Urinary bladder (tissue), 4 donors: ENCODE measurements at places on chromosomes 3 and 15. TPM values are rescaled to one million over a fixed set of nuclear protein-coding genes. Genes with fewer than 3 reads are reported as not detected.

- DNase-seq: peak; percentile 28
Measured at GRCh38 chr15:68487087-68487843, 55.3 kb upstream of the ITGA11 start.

DNA sequence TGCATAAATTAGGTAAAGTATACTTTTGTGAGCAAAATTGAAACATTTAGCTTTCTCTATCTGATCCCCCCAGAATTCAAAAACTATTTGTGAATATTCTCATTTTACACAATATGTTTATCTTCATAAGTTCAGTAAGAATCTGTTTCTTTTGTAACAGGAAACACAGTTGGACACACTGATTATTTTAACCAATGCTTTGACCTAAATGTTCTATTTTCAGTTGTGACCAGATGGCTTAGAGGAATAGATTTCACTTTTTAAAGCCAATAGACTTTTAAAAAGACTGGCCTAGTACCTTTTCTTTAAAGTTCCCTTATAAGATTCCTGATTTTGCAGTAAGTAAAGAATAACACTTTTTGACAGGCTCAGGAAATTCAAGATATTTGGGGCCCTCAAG, 74.0 kb upstream of the STRIT1 start:
- no peak for DNase-seq

DNA sequence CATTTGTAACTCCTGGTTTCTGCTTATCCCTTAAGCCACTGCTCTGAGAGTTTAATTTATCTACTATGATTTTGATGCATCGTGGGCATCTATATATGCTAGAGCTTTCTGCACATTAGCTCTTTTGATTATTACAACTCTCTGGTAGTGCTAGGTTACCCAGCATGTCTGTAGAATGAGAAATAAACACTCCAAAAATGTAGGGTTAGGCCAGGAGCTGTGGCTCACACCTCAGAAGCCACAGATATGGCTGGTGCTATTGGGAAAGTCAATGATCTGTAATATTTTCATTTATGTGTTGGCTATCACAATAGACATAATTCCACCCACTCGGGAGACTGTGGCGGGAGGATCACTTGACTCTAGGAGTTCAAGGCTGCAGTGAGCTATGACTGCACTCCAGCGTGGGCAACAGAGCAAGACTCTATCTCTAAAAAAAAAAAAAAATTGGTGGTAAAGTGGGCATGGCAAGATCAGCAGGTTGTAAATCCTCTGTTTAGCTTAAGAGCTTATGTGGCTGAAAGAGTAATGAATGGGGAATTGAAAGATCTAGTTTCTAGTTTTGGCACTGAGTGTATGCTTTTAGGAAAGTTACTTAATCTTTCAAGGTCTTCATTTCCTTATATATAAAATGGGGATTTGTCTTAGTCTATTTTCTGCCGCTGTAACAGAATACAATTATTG, 6.3 kb downstream of the TIGIT start:
- no peak for DNase-seq

- DNase-seq: no peak
Measured at GRCh38 chr15:21261965-21262850, 178.1 kb downstream of the POTEB3 start.

- no peak for DNase-seq
Measured at GRCh38 chr15:45646220-45646619, 11.4 kb downstream of the SQOR start.

TEX55 gene
- polyA plus RNA-seq: not detected

DNA sequence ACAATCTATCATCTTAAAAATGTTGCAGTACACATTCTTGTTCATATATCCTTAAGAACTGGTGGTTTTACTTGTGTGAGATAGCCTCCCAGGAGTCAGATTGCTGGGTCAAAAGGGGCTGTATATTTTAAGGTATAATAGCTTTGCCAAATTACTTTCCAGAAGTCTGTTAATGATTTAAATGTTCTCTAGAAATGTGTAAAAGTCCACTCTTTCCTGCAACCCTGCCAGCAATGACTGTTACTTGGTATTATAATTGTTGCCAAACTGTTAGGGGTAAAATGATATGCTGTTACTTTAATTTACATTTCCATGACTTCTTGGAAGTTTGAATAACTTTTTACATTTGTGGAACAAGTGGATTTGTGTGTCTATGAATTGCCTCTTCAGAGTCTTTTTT, 170.8 kb downstream of the SLC9A9 start:
- DNase-seq: no peak

DNA sequence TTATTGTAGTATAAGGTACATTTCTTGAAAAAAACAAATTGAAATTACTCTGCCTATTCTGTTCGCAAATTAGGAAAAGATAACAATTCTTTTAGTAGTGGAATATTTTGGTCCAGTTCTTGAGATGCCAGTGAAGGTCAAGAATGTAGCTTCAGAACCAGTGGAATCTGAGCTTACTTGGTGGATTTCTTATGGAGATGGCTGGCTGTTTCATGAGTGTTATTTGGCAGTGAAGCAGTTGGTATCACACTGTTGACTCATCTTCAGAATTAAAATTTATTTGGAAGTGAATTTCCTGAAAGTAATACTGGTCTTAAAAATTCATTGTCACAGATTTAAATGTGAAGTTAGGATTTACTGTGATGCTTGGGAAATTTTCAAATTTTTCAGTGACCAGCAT, 19.1 kb downstream of the RNF13 start:
- no peak for DNase-seq

DNA sequence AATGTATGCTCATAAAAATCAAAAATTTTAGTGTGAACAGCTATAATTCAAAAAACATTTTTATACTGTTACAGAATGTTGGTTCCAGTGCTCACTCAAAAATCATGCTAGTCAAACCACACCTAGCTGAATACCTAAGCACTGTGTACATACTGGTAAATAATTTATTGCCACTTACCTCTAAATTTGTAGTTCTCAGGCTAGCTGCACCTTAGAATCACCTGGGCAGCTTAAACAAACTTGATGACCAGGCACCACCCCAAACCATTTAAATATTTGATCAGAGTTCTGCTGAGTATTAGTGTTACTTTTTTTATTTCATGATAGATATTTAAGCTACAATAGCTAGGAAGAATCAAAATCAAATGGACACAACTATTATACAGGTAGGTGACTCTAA, 32.3 kb upstream of the TMCO5A start:
- DNase-seq: no peak

- DNase-seq: no peak
Measured at GRCh38 chr3:197737319-197737649, 580 bp upstream of the RUBCN start.

GOLGA8K gene
- 0.22 TPM for polyA plus RNA-seq

GRCh38 chr15:35674873-35675781, 129.2 kb upstream of the DPH6 start:
- DNase-seq: no peak

DNA sequence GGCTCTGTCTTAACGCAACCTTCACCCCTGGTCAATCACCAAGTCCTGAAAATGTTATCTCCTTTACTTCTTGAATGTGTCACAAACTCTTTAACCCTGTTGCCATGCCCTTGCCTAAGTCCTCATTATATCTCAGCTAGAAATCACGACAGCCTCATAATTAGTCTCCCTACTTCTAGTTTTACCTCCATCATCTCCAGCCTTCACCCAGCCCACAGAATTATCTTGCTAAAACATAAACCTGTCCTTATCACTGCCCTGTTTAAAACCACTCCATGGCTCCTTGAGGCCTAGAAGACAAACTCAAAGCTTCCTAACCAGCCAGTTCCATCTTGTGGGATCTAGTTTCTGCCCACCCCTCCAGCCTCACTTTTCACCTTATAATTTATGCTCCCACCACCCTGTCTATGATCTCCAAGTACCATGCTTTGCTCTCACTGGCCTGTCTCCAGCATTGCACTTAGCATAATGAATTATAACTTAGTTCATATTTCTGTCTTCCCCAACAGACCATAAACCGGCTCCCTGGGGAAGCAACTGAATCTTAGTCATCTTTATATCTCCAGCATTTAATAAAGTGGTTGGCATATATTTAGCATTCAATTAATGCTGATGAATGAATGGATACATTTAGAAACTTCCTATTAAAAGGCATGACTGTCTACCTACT, 39.2 kb downstream of the GPR176 start:
- no peak for DNase-seq

CLDN16 gene
- 0.16 TPM for polyA plus RNA-seq

DNASE1L3 gene
- 5.4 TPM for polyA plus RNA-seq

DNA sequence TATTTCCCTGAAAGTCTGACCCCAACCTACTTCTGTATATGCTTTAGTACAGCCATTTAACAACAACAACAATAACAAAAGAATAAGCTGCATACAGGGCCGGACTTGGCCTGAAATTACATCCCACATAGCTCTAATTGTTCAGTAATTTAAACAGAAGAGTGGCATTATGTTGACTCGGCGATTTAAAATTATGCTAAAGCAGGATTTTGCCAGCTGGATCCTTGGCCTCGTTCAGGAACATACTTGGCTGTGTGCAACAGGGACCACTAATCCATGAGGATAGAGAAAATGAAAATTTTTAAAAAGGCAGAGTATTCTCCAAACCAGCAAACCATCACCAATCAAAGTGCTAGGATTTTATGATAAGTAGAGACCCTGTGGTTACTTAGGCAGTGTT, 433.1 kb upstream of the RBMS3 start:
- no peak for DNase-seq

SEMA3G gene
- polyA plus RNA-seq: 28.5 TPM

DNA sequence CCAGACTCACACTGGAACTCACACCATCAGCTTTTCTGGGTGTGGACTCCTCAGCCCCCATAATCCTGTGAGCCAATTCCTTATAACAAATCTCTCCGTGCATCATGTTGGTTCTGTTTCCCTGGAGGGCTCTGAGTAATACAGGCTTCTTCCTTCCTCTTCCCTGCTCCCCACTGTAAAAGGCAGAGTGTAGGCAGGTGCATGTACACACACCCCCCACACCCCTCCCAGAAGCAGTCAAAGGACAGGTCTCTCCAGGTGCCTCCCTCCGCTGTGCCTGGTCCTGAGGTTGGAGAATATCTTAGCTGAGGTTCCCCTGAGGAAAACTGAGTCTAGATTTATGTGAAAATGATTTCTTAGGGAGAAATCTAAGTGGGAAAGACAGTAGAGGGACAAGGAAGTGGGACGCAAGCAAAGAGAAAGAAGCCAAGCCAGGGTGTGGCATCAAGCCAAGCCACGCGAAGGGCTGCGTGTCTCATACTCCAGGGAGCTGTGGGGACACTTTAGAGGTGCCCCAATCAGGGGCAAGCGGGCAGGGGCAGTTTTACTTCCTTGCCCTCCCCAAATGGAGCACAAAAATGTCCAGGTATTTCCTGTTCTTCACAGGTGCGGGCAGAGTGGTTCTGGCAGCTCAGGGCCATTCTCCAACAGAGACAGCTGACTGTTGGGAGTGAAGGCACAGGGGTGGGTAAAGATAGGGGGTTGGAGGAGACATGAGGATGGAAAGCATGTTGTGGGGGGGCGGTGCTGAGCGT, 86.6 kb downstream of the HMG20A start:
- DNase-seq: no peak
